ENCODE measurements at places on chromosomes 3 and 15.

DNA sequence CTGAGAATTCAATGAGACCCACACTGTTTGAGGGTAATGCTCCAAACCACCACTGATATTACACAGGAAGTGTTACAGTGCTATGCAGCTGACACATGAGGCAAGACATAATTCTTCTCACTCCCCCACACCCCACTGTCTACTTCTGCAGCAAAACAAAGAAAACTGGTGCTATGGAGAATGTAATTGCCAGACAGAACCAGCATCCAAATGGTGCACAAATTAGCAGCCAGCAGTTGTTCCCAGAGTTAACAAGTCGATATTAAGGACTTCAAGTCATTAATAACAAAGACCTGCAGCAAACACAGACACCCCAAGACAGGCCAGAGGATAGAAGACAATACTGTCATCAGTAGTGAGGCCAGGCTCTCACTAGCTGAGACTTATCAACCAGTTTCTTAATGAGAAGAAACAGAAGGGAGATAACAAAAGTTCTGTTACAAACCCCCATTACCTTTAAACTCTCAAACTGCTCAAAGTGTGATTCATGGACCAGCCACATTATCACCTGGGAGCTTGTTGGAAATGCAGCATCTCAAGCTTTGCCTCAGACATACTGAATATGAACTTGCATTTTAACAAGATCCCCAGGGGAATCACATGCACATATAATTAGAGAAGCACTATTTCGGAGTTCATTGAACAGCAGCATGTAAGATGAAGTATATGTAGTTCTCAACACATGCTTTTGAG lies 58.7 kb upstream of the FNDC3B start:
- no peak for DNase-seq

GRCh38 chr15:96052572-96053030 lies 277.9 kb upstream of the NR2F2 start:
- DNase-seq: no peak

GRCh38 chr3:160768918-160769317 lies 12.9 kb downstream of the PPM1L start:
- DNase-seq: no peak

GRCh38 chr15:65790694-65791334 lies 1.3 kb downstream of the DENND4A start:
- DNase-seq: no peak

- DNase-seq: no peak
Observed at GRCh38 chr15:79065706-79066376, 24.7 kb downstream of the RASGRF1 start.

DNA sequence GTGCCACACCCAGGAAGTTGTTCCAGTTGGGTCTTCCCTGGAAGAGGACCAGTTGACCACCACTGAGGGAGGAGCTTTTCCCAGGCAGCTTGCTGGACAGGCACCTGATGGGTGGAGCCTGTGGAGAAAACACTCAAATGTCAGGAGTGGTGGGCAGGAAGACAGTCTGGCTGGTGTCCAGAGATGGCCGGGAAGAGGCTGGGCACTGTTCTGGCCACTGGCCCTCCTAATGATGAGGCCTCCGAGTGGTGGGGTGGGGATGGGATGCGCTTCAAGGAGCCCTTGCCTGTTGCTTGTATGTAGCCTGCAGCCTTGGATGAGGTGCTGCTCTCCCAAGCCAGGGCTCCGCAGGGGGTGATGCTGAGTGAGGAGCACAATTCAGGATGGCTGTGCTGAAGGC lies 12.3 kb downstream of the PLEKHO2 start:
- no peak for DNase-seq

DNA sequence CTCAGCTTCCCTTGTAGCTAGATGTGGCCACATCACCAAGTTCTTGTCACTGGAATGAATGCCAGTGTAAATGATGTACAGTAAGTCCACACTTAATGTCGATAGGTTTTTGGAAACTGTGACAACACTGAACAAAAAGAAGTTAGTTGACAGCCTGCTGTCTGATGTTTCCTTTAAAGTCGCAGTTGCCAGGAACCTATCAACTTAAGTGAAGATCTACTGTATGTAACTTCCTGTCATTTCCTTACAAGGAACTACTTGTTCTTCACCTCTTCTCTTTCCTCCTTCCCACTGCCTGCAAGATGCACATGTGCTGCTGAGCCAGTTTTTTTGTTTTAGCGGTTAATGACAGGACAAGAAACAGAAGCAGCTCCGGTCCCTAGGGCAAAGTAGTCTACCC lies 44.6 kb downstream of the HDGFL3 start:
- DNase-seq: no peak

- no peak for DNase-seq
Observed at GRCh38 chr3:78268716-78269668, 1229.1 kb downstream of the ROBO2 start.

DNA sequence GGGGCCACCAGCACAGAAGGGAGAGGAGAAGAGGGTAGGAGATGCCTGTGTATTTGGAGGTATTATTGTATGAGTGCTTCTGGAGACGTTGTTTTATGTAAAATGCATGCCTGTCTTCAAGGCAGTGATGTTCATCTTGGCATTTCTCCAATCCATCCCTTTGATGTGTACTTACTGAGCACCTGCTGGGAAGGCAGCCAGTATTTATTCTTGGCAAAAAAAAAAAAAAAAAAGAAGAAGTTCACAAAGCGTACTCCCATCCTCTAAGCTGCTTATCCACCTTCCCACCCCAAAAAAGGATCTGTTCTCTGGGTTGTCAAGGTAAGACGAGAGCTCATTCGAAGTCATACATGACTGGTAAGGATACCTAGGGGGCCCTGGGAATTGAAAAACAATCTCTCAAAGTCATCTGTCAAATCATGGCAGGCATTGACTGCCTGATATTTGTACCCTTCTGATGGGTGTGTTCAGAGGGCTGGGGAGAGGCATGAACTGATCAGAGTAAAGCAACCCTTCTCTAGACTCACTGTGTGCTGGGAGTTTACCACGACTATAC lies 30.0 kb upstream of the SLC6A1 start:
- no peak for DNase-seq

- no peak for DNase-seq
Observed at GRCh38 chr15:39350785-39351184, 230.1 kb upstream of the THBS1 start.

DNA sequence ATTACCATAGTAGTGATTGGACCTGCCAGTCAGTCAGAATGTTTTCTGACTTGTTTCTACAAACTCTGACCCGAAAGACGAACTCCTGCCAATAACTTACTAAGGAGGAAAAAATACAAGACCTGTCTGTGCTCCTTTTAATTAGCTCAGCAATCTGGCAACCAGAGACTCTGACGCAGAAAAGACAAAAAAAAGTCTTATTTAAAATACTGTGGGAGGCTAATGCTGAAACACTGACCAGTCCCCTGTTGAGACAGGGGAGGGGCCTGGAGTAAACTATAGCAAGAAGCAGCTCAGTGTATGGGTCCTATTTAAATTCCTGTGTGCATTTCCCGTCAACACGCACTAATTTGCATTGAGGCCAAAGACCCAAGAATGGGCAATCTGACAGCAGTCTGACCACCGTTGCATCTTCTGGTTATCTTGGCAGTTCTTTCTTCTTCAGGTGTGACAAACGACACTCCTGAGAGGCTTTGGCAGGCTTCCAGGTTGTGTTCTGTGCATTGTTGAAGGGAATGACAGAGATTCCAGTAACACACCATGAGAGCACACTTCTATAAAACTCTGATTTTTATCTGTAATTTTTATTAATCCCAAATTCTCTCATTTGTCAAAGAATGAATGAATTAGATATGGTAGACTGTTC lies 1114.3 kb downstream of the IGSF11 start:
- DNase-seq: no peak

GRCh38 chr3:104519068-104519467 lies 847.6 kb upstream of the ALCAM start:
- DNase-seq: no peak

DNA sequence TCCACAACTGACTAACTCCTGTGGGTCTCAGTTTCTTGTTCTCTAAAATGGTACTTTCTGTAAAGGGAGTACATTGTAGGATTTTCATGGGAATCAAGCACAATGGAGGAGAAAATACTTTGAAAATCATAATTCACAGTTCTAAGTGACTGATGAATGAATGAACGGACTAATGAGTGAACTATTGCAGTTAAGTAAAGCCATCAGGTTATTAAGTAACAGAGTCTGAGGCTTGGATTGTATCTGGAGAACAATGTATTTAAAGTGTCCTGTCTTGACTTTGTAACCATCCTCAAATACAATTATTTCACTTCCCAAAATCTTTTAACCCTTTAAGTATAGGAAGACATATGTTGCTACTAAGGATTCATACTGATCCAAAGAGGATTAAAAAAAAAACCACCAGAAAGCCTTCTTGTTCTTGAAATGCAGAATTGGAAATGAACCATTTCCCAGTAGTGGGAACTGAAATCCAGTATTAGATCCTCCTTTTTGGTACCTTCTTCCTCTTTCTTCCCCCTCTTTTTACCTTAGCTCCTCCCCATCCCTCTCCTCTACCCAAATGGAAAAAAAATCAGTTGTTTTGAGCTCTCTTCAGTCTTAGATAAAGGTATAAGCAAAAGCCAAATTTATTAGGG lies 13.2 kb upstream of the BCL6 start:
- DNase-seq: no peak

- DNase-seq: no peak
Observed at GRCh38 chr15:98958918-98959639, 48.5 kb downstream of the PGPEP1L start.

- no peak for DNase-seq
Observed at GRCh38 chr3:120418866-120419490, 31.8 kb downstream of the FSTL1 start.

DNA sequence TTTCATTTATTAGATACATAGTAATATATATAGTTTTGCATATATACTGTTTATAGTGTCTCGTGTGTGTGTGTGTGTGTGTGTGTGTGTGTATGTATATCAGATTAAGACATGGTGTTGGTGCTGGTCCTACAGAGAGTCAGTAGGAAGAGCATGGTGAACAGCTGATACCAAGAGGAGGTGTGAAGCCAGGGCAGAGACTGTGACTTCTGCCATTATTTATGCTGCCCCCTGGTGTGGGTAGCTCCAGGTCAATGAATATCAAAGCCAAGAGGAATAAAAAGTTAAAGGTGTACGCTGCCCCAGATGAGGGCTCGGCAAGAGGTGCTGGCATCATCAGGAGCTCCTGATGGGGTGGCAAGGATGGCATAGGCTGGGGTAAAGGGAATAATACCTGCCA lies 299.5 kb upstream of the RASGRP1 start:
- no peak for DNase-seq

- DNase-seq: no peak
Observed at GRCh38 chr3:119015942-119016341, 18.7 kb downstream of the IGSF11 start.

DNA sequence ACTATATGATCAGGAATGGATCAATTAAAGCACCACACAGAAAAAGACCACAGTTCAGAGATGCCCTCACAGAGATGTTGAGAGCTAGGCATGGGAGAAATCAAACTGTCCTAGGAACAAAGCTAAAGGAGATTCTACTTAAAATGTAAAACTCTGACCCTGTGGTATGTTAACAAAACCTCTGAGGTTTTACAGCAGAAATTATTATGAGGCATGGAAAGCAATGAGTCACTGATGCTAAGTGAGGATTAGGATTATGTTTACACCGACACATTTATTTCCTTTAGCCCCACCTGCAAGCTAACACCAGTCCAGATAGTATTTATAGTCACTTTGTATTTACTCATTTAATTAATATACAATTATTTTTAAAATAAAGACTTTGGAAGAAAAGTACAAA lies 1242.2 kb downstream of the OTOL1 start:
- DNase-seq: no peak

- no peak for DNase-seq
Observed at GRCh38 chr3:114697401-114697800, 403.6 kb downstream of the TIGIT start.

GRCh38 chr3:197485143-197485542 lies 70.6 kb downstream of the BDH1 start:
- no peak for DNase-seq

DNA sequence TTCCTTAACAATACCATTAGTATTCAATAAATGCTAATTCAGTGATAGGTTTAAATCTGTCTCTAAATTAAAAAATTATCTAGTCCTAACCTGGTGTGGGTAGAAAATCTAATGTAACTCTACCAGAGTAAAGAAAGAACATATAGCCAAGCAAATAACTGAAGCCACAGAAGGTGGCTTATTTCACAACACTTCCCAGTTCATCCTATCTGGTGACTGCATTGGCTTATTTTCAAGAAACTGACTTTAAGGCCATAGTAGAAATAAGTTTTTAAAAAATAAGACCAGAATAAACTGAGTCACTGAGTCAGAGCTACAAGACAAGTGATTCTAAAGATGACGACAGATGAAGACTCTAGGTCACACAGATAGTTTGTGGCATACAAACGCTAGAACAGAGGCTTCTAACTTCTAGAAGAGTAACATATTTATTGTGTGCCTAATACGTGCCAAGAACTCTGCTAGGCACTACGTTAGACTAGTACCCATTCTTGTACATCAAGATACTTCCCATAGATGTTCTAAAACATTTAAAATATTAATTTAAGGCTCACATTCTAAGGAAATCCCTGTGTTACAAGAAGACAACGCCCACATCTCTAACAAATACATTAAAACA lies 25.9 kb downstream of the TMCC1 start:
- no peak for DNase-seq
